ENCODE measurements at places on chromosomes 5 and 9.

- no peak for DNase-seq
Observed at GRCh38 chr9:110874963-110875674, 163.2 kb downstream of the LPAR1 start.

GRCh38 chr9:114434878-114435311 lies 47.1 kb upstream of the AKNA start:
- no peak for DNase-seq

GRCh38 chr9:126591922-126592321 lies 21.8 kb upstream of the LMX1B start:
- DNase-seq = no peak

- DNase-seq = no peak
Observed at GRCh38 chr5:154753792-154754191, 1.4 kb upstream of the LARP1 start.

GRCh38 chr5:65924366-65925043 lies 1.9 kb upstream of the ERBIN start:
- DNase-seq = no peak

Measured in stimulated activated CD4-positive, alpha-beta T cell treated with anti-CD3 and anti-CD28 coated beads, Interleukin-1b, Interleukin-23, amount 100 ng/mL, for 1 hour (primary cell).